ENCODE measurements at places on chromosomes 11 and 22.

DNA sequence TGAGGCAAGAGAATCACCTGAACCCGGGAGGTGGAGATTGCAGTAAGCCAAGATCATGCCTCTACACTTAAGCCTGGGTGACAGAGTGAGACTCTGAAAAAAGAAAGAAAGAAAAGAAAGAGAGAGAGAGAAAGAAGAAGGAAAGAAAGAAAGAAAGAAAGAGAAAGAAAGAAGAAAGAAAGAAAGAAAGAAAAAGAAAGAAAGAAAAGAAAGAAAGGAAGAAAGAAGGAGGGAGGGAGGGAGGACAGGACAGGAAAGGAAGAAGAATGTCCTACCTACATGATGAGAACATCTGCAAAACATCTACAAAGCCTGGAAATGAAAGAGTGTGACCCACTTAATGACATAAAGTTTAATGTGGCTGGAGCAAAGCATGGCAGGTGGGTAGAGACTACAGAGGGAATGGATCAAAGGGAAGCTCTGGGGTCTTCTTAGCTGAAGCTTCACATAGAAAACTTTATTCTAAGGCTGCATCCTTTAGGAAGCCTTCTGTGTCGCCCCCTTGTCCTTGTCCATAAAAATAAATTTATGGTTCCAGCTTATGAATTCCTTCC, 112.3 kb upstream of the ASPHD2 start:
- DNase-seq: no peak

GRCh38 chr11:113572136-113572735, 97.0 kb upstream of the DRD2 start:
- peak; percentile 42 for DNase-seq

DNA sequence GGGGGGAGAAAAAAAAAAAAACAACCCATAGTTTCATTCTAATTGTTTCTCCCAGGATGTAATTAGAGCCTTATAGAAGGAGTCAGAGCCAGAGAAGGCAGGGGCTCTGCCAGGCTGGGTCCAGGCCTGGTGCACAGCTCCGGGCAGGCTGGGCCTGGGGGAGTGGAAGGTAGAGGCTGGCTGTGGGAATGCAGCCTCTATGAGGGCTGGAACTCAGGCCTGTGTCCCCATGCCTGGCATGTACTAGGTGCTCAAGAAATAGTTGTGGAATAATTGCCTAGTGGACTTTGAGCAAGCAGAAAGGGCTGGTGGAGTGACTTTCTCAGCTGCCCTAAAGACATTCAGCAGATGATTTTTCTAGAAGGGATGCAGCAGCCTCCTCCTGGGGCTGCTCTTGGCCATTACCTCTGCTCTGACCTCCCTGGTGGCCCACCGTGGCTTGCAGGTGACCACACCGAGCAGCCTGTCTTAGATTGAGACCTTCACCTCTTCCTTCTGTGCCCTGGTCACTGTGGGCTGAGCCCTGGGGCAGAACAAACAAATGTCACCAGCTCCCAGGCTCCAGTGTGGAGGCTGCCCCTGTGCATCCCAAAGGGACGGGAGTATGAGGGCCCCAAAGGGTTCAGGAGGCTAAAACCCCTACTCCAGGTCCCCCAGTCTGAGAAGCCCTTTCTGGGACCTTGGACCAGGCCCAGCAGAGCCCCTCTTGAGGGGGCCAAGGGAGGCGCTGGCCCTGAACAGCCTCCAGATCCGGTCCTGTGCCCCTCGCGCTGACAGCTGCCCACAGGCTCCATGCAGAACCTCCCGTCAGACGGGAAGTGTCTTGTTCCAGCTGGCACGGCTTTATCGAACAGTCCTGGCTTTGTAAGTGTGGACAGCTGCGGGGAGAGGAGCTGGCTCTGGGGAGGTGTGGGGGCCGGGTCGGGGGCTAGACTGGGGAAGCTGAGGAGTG, 18.8 kb downstream of the MYEOV start:
- DNase-seq: no peak

DNA sequence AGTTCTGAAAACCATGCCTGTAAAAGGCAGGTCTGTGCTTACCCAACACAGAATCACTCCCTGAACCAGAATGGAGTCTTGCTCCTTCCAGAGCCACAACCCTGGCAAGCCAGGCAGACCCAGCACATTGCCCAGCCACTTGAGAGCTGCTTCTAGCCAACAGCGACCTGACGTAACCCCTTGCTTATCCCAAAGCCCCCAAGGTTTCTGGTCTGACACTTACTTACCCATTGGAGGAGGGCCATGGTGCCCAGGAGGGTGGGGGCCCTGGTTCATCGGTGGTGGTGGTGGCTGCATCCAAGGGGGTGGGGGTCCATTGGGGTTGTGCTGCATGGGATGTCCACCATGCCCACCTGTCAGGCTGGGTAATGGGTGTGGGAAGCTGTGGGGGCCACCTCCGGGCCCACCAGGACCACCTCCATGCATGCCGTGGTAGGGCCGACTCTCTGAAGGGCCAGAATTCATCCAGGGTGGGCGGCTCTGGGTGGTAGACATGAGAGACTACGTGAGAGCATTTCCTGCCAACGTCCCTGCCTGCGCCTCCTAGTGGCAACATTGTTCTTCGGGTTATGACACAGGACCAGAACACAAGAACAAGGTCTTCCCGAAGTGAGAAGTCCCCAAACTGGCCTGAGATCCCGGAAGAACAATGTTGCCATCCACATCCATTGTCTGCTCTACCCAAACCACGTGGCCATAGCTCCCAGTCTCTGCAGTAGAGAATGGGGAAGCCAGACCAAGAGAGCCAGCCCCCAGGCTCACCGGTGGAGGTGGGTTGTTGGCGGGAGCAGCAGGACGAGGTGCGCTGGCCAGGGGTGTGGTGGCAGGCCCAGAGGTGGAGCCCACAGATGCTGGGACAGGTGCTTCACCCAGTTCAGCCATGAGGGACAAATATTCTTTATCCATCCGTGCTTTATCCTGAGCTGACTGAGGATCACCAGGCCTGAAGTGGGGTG, 7.8 kb upstream of the PYGM start:
- peak; percentile 32 for DNase-seq

DNA sequence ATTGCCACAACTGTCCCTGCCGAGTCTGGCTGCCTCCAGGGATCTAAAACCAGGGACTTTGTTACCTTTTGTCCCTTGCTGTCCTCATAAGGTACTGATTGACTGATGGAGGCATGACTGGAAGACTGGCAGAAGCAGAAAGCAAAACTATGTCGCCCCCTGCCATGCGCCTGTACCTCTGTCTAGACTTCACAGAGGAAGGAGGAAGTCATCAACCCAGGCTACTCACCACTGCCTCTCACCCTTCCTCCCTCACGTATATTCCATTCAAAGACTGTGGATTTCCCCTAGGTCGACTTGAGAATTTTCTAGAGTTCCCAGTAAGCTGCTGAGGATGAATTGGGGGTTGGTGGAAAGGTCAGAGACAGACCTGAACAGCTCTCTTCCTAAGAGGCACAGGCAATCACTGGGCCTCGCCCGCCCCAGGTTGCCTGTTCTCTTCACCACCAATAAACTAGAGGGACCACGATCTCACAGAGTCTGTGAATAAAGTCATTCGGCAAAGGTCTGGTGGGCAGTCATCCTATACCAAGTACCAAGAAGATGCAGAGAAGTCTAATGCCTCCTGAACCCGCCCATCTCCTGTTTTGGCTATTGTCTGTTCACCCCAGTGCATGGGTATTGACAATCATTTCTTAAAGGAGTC, 27.5 kb upstream of the CHST1 start:
- no peak for DNase-seq

GRCh38 chr11:105220121-105220520, 80.6 kb upstream of the CARD18 start:
- DNase-seq: no peak

GRCh38 chr11:2699185-2699530, 636 bp downstream of the KCNQ1OT1 start:
- DNase-seq: no peak

DNA sequence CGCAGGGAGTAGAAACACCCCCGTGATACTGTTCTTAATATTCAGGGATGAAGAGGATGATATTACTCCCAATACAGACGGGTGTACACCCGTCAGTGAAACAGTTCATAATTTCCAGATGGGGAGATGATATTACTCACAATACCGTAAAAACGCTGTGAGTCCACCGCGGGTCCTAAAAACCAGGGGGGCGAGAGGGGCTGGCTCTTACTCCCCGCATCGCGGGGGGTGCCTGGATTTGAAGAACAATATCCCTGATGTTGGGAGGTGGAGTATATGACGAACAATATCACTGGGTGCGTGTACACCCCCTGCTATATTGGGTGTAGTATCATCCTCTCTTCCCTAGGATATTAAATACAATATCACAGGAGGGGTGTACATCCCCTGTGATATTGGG, 20.5 kb upstream of the APOL5 start:
- DNase-seq: no peak

DNA sequence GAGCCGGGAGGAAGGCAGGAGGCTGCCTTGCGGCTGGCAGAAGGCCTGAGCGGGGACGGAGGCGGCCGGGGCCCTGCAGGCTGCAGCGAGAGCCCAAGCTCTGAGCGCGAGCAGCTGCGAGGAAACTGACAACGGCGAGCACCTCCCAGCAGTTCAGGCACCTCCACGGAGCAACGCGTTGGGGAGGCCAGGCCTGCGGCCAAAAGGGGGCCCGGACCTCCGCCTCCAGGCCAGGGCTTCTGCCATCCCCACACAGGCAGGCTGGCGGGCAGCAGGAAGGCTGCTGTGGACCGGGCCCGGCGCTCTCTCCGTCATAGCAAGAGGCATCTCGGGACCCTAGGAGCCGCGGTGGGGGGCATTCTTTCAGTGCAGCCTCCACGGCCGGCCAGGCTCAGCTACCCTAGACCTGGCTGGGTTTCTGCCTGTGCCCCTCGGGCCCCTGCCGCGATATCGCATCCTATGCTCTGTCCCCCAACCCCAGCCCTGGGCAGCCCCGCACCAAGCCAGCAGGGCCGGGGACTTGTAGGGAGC, 22.9 kb upstream of the SLC22A12 start:
- no peak for DNase-seq

Measured in astrocyte (in vitro differentiated cells and primary cell).